KG1 (cell line): ENCODE measurements at places on chromosomes 16 and 17.
A peak's percentile ranks its signal among the peaks of the same experiment; 100 is the strongest.

- DNase-seq: peak; percentile 11
Measured at GRCh38 chr16:68548947-68549346, 9.9 kb downstream of the ZFP90 start.

DNA sequence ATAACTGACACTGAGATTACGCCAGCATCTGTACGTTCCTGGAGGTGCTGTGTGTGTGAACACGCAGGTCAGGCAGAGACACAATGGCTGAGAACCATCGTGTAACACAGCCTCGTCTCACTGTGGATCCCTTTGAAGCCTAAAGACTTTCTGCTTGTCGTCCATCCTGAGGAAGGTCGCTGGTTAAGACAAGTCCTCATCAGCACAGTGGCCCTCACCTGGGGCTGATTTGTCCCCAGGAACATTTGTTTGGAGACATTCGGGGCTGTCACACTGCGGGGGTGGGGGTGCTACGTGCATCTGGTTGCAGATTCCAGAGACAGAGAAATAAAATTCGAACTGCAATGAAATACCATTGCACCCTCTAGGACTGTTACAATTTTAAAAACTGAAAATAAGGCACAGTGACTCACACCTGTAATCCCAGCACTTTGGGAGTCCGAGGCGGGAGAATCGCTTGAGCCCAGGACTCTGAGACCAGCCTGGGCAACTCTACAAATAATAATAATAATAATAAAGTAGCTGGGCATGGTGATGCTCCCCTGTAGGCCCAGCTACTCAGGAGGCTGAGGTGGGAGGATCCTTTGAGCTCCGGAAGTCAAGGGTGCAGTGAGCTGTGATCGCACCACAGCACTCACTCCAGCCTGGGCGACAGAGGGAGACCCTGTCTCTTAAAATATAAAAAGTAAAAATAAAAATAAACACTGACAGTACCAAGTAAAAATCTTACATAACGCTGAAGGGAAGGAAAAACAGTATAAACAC, 112.0 kb upstream of the METRNL start:
- no peak for DNase-seq

DNA sequence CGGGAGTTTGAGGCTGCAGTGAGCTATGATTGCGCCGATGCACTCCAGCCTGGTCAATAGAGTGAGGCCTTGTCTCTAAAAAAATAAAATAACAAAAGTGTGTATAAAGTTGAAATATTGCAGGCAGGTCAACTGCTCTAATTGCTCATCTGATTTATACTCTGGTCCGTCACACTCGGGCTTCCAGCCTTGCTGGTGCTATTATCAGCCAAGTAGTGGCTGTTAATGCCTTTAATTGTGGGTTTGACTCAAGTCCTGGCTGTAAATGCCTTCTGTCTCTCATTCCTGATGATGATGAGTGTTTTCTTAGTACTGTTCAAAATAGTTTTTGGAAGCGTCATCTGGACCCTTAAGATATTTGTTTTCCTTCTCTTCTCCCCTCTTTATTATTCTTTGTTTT, 18.4 kb downstream of the SYT17 start:
- no peak for DNase-seq

DNA sequence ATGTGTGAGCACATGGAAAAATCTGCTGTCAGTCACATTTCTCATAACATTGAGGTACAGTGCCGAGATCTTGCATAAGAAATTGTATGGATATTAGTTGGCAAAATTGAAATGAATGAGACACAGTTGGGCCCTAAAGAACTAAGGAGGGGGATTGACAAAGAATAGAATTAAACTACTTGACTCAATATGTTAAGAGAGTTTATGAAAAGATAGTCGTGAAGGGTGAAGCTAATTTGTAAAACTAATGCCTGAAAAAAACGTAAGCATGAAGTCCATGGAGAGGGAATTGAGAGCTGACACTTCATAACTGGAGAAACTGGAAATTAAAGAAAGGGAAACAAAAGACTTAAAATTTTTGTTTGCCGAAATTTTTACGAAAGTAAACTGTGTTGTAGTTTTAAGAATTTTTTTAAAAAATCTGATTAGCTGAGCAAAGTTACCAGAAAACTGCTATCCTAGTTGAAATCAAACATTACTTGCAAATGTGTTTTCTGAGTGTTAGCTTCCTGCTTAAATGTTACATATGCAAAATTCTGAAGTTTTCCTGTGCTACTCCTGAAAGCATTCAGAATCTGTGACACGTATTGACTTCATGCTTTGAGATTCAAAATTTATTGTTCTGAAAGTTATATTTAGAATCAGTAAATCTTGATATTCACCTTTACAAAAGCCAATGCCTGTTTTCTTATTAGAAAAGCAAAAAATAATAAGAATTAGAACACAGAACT, 239.9 kb downstream of the PHKB start:
- no peak for DNase-seq

DNA sequence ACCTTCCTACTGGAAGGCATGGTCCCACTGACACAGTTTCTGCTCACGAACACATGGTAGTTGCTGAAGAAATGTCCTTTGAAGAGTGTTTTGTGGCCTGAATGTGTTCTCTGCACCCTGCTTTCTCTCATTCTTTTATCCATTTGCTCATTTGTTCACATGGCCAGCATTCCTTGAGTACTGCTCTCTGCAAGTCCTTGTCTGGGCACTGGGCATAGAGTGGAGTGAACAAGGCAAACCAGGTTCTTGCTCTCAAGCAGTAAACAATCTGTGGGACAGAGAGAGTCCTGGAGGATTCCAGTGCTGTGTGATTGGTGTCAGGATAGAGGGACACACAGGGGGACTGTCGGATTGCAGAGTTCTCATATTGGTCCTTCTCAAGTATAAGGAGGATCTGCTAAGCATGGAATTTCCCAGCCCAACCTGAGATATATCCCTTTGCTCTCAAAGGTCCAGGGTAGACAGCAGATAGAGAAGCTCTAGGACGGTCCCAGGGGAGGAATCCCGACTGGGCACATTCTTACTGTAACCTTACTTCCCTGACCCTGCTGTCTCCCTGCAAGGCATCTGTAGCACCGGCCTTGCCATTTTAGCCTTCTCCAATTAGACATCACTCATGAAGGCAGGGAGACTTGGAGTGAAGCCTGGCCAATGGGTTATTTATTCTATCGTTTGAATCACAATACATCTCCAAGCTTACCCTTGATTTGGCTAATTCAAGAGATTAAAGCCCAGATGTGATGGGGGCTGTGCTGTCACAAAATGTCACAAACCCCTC, 32.3 kb downstream of the ARL4D start:
- DNase-seq: no peak

GRCh38 chr16:1080801-1081733, 8.5 kb downstream of the SSTR5 start:
- no peak for DNase-seq

- no peak for DNase-seq
Measured at GRCh38 chr16:52851211-52851740, 201.4 kb downstream of the CHD9NB start.

DNA sequence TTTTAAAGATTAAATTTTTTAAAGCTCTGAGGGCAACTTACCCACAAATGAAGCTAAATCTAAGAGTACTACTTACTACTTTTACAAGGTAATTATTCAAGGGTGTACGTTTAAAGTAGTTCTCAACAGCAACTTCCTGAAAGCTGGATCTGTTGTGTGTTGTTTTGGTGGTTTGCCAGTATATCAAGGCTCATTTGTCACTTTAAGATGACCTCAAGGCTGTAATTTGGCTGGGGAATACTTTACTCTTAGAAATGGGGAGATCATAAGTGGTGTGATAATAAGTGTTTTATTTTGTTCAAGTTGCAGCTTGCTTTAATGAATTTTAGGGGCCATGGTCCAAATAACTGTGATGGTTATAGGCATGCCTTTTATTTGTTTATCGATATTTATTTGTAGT, 30.4 kb downstream of the AP2B1 start:
- no peak for DNase-seq

DNA sequence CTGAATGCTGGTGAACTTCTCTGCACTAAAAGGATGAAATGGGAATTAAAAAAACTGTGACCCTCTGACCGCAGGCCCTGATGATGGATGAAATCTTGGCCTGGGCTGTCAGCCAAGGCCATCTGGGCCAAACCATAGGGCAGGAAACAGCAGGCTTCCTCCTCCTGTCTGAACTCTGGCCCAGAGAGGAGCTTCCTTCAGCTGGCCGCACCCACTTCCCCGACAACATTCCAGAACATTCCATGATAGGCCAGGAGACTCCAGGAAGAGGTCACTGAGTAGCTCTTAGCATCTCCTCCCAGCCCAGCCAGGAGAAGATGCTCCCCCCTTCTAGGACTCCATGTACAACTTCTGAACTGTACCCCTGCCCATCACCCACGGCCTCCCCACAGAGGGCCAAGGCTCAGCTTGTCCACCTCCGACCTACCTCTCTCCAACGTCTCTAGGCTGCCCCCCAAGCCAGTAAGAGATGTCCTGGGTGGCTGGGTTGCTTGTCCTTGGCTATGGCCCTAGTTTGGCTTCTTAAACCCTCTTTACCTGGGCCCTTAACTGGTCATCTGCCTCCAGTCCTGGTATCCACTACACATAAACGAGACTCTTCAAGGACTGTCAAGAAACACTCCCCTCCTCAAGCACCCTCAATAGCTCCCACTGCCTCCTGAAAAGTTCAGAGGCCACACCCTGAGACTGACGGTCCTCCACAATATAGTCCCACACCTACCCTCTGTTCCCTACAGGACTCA, 1.7 kb downstream of the RPH3AL start:
- DNase-seq: peak; percentile 25

GRCh38 chr17:1730326-1731193, 6.1 kb downstream of the WDR81 start:
- no peak for DNase-seq

GRCh38 chr17:6109536-6109935, 39.4 kb downstream of the WSCD1 start:
- no peak for DNase-seq

GRCh38 chr17:66614469-66614868, 220.4 kb upstream of the CACNG5 start:
- no peak for DNase-seq

GRCh38 chr16:85969591-85969990, 70.6 kb downstream of the IRF8 start:
- no peak for DNase-seq

DNA sequence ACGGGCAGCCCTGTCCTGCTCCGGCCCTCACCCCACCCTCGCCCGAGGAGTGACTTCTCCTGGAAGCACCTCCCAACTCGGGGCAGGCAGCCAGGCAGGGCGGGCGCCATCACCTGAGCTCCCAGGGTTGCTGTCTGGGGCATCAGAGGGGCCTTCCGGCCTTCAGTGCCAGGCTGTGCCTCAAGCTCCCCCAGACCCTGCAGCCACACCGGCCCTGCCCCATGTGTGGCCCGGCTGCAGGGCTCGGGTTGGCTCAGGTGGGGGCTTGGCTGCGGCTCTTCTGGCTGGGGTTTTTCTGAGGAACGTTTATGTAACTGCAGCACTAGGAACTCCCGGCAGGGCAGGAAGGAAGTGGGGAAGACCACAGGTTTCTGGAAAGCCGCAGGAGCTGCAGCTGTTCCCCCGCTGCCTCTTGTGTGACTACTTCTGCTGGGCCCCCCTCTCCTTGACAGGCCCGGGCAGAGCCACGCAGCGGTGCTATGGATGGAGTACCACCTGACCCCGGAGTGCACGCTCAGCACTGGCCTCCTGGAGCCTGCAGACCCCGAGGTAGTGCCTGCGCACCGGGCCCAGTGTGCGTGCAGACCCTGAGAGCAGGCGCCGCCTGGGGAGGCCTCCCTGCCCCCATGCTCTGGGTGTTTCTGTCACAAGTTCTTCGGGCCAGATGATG, 45.6 kb downstream of the PRMT7 start:
- DNase-seq: peak; percentile 50
